Progenitor cell of endocrine pancreas (in vitro differentiated cells): ENCODE measurements at places on chromosomes 1 and 21. TPM values are rescaled to one million over a fixed set of nuclear protein-coding genes. Genes with fewer than 3 reads are reported as not detected.

DNA sequence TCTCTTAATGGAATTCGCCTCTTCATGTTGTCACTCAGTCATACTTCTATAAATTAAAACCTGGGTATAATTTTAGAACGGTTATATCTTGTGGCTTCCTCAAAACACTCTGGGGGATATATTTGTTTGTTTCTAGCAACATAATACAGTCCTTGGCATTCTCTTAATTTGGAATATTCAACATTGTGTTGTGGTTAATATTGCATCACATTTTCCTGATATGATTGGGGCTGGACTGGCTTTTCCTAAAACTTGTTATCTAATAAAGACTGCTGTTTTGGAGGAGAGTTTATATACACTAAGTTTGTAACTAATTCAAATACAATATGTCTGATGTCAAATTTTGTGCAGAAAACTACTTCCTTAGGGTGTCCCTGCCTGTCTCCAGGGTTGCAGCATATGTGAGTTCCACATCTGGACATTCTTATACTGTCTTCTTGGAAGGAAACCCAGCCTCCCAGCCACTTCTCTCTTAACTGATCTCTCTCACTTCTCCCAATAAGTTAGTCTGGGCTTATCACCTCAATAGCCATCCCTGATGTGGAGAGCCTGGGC lies 892.6 kb downstream of the MRPL39 start:
- no peaks in the 10 kb centered on the region for H3K27me3 ChIP-seq
- no peak overlapping the region for H3K27ac ChIP-seq
- H3K36me3 ChIP-seq: no peaks in the 10 kb centered on the region
- DNase-seq: no peak

ATP6V1G3 gene
- total RNA-seq: not detected in 2 replicates

C1orf216 gene
- total RNA-seq: 11.3 and 12.8 TPM in 2 replicates

DNA sequence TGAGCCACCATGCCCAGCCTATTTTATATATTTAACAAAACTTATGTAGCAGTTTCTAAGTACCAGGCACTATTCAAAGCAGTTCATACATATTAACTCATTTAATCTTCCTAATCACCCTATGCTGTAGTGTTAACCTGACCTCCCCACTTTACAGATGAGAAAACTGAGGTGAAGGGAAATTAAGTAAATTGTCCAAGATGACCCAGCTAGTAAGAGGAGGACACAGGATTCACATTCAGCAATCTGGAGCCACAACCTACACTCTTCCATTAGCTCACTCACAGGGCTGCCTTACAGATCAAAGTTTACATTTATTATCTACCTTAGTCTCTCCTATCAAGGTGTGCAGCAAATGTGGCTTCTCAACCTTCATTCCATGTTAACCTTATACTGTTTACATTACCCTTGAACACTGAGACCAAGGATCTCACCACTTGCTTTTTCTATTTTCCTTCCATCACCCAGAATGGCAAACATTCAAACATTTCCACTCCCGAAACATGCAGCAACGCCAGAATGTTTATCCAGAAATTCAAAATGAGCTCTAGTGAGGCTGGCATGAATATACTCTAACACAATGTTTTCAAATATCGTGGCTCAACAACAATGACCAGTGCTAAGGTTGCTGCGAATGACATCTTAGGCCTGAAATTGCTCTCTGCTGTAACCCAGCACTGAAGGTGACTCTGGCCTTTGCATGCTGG lies 24.5 kb downstream of the HIVEP3 start:
- H3K27ac ChIP-seq: no peak overlapping the region
- H3K4me1 ChIP-seq: peaks cover 26% of the 10 kb centered on the region
- no peaks in the 10 kb centered on the region for H3K36me3 ChIP-seq
- peaks cover 3% of the 10 kb centered on the region for H3K27me3 ChIP-seq
- no peak for DNase-seq
- no peak overlapping the region for H3K4me3 ChIP-seq

GRCh38 chr1:40930174-40930964 lies 49.1 kb upstream of the CTPS1 start:
- no peak for DNase-seq
- H3K27ac ChIP-seq: no peak overlapping the region
- H3K4me1 ChIP-seq: peaks cover 30% of the 10 kb centered on the region
- no peak overlapping the region for H3K4me3 ChIP-seq

DNA sequence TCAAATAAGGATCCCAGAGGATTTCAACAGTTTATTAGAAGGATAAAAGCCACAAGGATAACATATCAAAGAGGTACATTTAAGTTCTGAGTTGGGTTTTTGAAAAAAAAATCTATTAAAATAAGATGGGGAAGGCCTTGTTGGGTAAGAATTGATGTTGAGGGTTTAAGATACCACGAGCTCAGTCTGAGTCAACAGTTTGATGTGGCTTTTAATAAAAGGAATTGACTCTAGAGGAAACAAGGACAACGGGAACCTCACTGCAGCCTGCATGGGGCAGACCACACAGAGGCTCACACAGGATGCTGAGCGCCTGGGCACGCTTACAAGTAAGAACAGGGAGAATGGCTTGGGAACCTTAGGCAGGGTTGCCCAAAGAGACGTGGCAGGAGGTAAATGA lies 107.5 kb downstream of the TIAM1 start:
- no peaks in the 10 kb centered on the region for H3K27me3 ChIP-seq
- H3K36me3 ChIP-seq: peaks cover 40% of the 10 kb centered on the region
- H3K4me1 ChIP-seq: peaks cover 2% of the 10 kb centered on the region
- DNase-seq: no peak
- no peak overlapping the region for H3K27ac ChIP-seq
- no peak overlapping the region for H3K4me3 ChIP-seq

DNA sequence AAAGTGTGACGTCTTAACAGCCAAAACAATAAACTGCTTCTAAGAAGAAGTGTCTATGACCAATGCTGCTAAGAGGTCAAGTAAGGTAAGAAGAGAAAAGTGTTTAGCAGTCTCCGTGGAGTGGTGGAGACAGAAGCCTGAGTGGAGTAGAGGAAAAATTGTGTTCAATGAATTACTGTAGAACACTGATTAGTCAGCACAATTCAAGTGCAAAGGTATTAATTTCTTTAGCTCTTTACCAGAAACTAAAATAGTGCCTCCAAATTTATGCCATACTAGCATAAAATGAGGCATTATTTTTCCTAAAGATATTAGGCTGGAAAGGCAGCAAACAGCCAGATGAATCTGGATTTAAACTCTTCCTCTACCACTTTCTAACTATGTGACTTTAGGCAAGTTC lies 56.1 kb downstream of the PIK3R3 start:
- no peak overlapping the region for H3K27ac ChIP-seq
- no peaks in the 10 kb centered on the region for H3K4me1 ChIP-seq
- no peaks in the 10 kb centered on the region for H3K27me3 ChIP-seq
- DNase-seq: no peak
- peaks cover 17% of the 10 kb centered on the region for H3K36me3 ChIP-seq

KLHDC9 gene
- 14.7 and 16.7 TPM in 2 replicates for total RNA-seq

CLCA4 gene
- total RNA-seq: not detected in 2 replicates

DNA sequence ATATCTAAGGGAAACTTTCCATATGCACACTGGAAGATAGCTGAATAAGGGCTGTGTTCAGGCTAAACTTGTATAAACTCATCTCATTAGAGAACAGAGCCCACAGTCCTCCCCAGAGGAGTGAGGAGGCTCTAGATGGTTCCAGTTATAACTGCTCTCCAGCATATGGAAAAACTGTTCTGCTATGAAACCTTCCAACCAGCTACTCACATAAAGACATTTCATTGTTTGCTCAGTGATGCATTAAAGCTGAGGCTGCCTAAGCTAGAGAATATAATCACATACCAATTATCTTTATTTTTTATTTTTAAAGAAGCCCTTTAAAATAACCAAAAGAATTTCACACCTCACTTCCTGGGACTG lies 13.3 kb downstream of the AHCYL1 start:
- no peaks in the 10 kb centered on the region for H3K27me3 ChIP-seq
- no peak overlapping the region for H3K27ac ChIP-seq
- DNase-seq: no peak
- H3K4me3 ChIP-seq: no peak overlapping the region

- no peak for DNase-seq
- H3K27me3 ChIP-seq: peaks cover 33% of the 10 kb centered on the region
- H3K36me3 ChIP-seq: no peaks in the 10 kb centered on the region
- no peak overlapping the region for H3K4me3 ChIP-seq
- H3K4me1 ChIP-seq: peaks cover 13% of the 10 kb centered on the region
- H3K27ac ChIP-seq: no peak overlapping the region
These were observed 28.5 kb upstream of the PRELP start for GRCh38 chr1:203447151-203447550.

FCER1A gene
- total RNA-seq: not detected in 2 replicates

- DNase-seq: no peak
- no peaks in the 10 kb centered on the region for H3K27me3 ChIP-seq
- peaks cover 29% of the 10 kb centered on the region for H3K4me1 ChIP-seq
- H3K27ac ChIP-seq: no peak overlapping the region
These were observed 46.1 kb downstream of the CHAF1B start for GRCh38 chr21:36431252-36431651.

S100A3 gene
- total RNA-seq: 0.46 and 1.5 TPM in 2 replicates

GRCh38 chr1:159076438-159077119 lies at the start of gene AIM2:
TSS of gene AIM2 (minus strand) at chr1:159076766. CDS start at chr1:159073499, 3,267 bp downstream.
- H3K27ac ChIP-seq: no peak within 1 kb of the TSS
- H3K27me3 ChIP-seq: no peaks in the 10 kb centered on the region
- H3K4me3 ChIP-seq: no peak within 1 kb of the TSS
- H3K36me3 ChIP-seq: no peaks in the 10 kb centered on the region
- H3K4me1 ChIP-seq: no peaks in the 10 kb centered on the region
- DNase-seq: no peak

LCE1D gene
- not detected in 2 replicates for total RNA-seq

DNA sequence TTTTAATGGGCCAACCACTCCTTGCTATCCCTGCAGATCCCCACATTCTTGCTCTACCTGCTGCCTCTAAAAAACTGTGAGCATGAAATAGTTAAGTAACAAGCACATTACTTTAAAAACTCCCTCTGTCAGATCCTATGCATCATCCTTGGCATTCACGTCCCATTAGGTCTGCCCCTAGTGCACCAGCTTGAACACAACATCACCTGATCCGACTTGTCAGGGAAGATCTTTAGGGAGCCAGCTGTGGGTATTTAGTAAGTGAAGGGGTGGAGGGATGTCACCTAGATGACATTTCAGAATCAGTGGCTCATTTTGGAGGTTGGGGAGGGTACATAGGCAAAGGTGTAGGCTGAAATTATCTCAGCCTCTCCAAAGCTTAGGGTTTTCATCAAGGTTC lies 33.5 kb downstream of the RXRG start:
- no peak for DNase-seq
- no peak overlapping the region for H3K27ac ChIP-seq
- H3K4me1 ChIP-seq: no peaks in the 10 kb centered on the region

DNA sequence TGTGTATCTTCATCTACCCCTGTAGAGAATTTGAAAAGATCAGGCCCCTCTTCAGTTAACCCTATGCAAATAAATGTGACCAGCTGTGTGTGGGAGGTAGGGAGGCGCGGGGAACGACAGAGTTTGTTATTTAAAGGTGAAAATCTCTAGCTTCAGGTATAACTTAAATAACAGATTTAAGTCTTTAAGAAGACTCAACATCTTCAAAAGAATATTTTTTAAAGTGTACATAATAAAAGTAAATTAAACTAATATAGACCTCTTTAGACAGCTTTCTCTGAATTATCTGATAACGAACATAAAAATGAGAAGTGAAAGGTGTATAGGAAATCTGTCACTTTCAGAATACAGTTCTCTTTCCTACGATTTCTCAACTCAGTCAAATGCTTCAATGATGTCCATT lies 16.0 kb downstream of the ANGPTL3 start:
- DNase-seq: no peak
- peaks cover 15% of the 10 kb centered on the region for H3K4me1 ChIP-seq
- H3K4me3 ChIP-seq: no peak overlapping the region
- peaks cover 21% of the 10 kb centered on the region for H3K36me3 ChIP-seq
- H3K27ac ChIP-seq: no peak overlapping the region
- H3K27me3 ChIP-seq: no peaks in the 10 kb centered on the region

- H3K4me3 ChIP-seq: no peak overlapping the region
- no peaks in the 10 kb centered on the region for H3K4me1 ChIP-seq
- H3K36me3 ChIP-seq: no peaks in the 10 kb centered on the region
- no peak for DNase-seq
- no peak overlapping the region for H3K27ac ChIP-seq
These were observed 67.1 kb downstream of the MAN1C1 start for GRCh38 chr1:25683731-25684130.

GRCh38 chr1:242412921-242413320 lies 111.6 kb downstream of the PLD5 start:
- no peaks in the 10 kb centered on the region for H3K36me3 ChIP-seq
- no peak overlapping the region for H3K4me3 ChIP-seq
- no peaks in the 10 kb centered on the region for H3K4me1 ChIP-seq

GRCh38 chr1:38047603-38048141 lies 1.1 kb upstream of the POU3F1 start:
- peak overlapping the region; percentile 71 for H3K4me3 ChIP-seq
- no peaks in the 10 kb centered on the region for H3K36me3 ChIP-seq
- no peak overlapping the region for H3K27ac ChIP-seq
- peak; percentile 37 for DNase-seq
- peaks cover 76% of the 10 kb centered on the region for H3K27me3 ChIP-seq

DNA sequence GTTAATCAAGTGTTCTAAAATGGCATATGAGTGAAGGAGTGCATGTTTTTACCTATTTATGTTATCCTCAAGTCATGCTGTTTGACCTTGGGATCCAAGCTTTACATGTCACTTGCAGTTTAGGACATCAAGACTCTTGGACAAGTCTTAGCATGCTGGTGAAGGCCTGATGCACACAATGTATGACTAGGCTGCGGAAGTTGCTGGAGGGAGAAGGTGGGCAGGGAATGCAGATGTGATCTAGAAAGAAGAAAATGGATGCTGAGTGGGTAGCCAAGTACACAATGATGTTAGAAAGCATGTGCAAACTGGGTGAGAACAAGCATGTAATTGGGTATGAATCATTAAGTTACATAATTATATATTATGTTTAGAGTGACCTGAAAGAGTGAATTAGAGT lies 301.8 kb downstream of the BRINP2 start:
- H3K4me1 ChIP-seq: peaks cover 13% of the 10 kb centered on the region
- H3K36me3 ChIP-seq: no peaks in the 10 kb centered on the region
- H3K27ac ChIP-seq: no peak overlapping the region
